NCI-H526 treated with DMSO at 0.1 percent for 48 hours (cell line): ENCODE measurements at places on chromosomes 4 and X.

DNA sequence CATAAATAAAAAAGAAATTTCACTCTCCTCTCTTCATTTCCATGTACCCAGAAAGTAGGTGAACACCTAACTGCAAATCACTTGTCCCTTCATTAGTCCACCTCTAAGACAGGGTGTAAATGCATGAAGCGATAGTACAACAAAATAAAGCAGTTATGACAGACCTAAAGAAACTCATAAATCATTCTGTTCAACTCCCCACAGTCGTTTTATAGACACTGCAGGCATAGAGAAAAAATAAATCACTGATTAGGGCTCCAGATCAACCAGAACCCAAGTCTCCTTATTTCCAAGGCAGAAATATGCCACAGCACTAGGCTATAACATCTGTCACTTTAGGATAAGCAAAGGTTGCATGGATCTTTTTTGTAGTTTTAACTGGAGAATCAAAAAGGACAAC lies 3.0 kb downstream of the RASGEF1B start:
- DNase-seq, result no peak

DNA sequence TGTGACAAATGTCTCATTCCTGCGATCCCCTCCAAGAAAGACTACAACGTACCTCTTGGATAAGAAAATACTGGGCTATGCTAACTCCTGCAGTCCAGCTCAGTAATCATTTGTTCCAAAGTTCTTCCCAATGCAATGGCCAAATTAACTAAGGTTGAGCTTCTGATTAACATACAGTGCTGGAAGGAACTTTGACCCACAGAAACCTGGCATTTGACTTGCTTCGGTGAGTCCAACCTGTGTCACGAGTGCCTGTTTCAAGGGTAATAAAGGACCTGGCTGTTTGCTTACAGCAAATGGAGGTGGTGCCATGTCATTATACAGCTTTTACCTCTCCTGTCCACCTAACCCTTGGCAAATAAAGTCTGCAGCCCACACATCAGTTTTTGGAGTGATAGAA lies 83.2 kb downstream of the RBM47 start:
- DNase-seq, result no peak

DNA sequence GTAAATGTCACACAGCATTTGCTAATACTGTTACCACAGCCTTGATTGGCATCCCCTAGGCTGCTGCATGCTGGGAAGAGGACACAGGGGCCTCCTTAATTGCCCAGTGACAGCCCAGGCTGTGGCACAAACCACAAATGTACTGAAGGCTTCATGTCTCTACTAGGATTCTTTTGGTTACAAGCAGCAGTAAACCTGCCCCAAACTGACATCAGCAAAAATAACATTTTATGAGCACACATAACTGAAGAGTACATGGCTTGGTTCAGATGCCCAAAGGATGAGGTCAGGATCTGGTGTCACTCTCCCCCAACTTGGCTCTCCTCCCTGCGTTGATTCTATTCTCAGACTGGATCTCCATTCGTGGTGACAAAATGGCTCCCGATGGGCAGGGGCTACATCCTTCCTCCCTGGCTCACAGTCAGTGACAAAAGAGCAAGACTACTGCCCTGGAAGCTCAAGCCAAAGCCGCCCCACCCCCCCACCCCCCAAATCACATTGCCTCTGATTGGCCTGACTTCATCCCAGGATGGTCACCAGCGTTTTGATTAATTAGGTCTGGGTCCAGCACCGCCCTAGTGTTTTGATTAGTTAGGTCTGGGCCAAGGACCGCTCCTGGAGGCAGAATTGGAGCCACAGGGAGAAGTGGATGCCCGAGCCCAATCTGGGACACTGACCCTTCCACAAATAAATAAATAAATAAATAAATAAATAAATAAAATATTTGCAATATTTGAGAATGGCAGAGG lies 180.5 kb upstream of the RBPJ start:
- DNase-seq, result no peak

- no peak for DNase-seq
Measured at GRCh38 chrX:30830326-30830943, 58.6 kb downstream of the TAB3 start.

- DNase-seq, result no peak
Measured at GRCh38 chr4:32475710-32476109, 1755.5 kb downstream of the PCDH7 start.

DNA sequence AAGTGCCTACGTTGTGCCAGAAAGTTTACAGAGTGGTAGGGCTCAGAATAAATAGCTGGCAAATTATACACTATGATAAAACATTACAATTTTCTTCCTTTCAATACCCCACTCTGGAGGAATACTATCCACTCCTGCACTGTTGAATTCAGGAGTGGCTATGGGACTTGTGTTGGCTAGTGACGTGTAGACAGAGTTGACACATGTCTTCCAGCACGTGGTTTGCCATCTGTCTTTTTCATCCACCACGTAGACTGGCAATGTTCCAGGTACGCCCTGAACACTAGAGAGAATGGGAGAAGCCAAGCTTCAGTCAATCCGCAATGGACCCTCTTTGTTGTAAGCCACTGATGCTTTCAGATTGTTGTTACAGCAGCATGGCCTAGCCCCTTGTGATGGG lies 168.8 kb upstream of the RBPJ start:
- DNase-seq, result no peak

GRCh38 chrX:136541294-136541693 lies 9.3 kb downstream of the VGLL1 start:
- DNase-seq, result no peak

DNA sequence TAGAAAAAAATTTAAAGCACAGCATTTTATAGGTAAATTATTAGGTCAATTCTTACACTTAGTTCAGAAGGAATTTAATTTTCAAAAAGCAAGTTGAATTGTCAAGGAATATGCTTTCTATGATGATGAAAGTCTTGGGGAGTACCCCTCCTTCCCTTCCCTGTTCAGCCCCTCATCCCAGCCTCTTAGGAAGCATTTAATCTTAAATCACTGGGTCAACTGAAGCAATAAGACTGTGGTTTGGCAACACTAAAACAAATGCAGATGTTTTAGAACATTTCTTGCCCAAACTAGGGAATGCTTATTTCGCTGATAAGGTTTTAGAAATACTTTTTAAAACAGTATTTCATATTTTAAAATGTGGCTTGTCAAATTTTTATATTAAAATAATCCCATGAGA lies 19.1 kb upstream of the ARSJ start:
- no peak for DNase-seq

- no peak for DNase-seq
Measured at GRCh38 chrX:86103061-86103460, 45.2 kb upstream of the DACH2 start.

GRCh38 chr4:91990726-91991125 lies 313.0 kb upstream of the GRID2 start:
- no peak for DNase-seq

- no peak for DNase-seq
Measured at GRCh38 chrX:30217465-30217864, 2.1 kb downstream of the MAGEB2 start.

- DNase-seq, result no peak
Measured at GRCh38 chr4:68250151-68250930, 4.8 kb upstream of the TMPRSS11B start.

- DNase-seq, result no peak
Measured at GRCh38 chrX:7218321-7219152, 70.6 kb upstream of the PUDP start.

DNA sequence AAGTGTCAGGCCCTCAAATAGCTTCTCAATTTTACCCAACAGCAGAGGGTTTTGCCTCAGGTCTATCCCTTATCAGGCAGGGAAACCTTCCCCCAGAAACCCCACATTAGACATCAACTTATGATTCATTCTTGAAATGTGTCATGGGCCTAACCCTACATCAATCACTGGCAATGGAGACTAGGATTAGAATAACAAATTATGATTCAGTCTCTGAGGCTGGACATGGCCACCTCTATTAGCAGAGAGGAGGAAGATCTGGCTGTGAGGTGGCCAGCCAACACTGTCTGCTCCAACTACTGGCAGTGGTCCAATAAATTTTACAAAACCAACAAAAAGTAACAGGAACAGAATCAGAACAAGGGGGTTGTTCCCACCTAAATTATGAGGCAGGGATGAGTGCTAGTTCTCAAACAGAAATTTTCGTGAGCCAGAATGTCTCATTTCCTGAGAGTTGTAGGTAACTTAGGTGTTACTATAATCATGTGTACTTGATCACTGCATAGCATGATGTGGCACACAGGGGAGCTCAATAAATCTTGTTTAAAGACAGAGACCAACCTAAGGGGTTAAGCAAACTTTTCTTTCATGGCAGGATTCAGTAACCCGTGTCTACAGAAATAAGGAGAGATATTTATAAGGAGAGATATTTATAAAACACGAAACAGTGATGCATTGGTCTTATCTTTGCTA lies 126.8 kb downstream of the NFKB1 start:
- no peak for DNase-seq

- no peak for DNase-seq
Measured at GRCh38 chr4:1686440-1687036, 2.4 kb upstream of the FAM53A start.

DNA sequence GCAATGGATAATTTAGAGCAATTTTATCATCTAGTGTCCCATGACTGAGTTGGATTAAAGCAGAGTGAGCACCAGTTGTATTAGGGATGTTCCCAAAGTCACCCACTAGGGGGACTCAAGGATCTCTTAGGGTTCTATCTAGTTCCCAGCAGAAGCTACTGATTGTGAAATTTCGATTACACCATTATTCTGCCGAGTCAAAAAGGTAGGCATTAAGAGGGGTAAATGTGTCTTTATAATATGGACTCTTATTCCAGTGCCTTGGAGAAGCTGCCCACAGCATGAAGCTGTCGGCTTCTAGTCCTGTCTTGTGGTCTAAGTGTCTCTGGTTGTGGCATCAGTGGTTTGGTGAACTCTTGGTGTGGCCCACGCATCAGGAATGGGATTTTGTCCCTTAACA lies 53.3 kb downstream of the RGS12 start:
- peak; percentile 27 for DNase-seq

DNA sequence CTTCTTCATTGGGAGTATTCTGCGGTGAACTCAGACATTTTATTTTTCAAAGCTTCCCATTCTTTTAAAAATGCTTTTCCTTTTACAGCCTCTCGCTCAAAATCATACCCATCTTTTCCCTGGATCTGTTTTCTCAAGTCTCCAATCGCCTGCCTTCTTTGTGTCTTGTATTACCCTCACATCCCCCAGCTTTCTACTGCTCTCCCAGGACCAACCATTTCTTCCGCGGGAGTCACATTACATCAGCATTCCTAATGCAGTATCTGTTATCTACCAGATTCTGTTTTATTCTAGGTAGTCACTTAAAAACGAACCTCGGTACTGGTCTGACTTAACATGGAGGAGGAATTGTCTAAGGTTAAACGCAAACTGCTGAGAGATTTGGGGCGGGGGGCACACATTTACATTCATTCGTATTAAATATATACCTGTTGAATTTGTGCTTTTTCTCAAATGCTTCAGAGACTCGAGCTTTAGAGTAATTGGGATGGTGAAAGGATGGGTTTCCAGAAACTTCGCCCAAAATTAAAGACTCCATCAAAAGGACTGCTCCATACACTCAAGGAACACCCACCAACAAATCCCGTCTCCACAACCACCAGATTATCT lies 493 bp upstream of the UCHL1 start:
- peak; percentile 56 for DNase-seq

DNA sequence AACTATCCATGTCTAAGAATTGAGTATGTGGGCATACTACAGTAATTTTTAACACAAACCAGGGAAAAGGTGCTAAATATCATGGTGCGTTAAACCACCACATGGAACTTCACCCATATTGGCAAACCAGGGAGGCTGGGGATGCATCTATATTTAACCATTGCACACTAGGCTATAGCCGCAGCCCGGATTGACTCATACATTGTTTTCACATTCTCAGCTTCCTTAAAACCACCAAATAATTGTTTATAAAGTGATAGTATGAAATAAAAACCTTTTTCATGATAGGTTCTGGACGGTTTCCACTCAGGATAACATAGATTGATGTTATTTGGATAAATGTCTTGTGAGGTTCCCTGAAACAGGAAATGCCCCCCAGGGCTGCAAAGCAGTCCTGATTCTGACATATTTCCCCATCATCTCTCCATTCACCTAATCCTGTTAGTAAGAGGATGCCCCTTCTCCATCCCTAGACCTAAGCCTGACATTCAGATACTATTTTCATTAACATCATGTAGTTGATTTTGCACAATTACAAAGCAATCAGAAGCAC lies 7.9 kb downstream of the COL25A1 start:
- DNase-seq, result no peak

DNA sequence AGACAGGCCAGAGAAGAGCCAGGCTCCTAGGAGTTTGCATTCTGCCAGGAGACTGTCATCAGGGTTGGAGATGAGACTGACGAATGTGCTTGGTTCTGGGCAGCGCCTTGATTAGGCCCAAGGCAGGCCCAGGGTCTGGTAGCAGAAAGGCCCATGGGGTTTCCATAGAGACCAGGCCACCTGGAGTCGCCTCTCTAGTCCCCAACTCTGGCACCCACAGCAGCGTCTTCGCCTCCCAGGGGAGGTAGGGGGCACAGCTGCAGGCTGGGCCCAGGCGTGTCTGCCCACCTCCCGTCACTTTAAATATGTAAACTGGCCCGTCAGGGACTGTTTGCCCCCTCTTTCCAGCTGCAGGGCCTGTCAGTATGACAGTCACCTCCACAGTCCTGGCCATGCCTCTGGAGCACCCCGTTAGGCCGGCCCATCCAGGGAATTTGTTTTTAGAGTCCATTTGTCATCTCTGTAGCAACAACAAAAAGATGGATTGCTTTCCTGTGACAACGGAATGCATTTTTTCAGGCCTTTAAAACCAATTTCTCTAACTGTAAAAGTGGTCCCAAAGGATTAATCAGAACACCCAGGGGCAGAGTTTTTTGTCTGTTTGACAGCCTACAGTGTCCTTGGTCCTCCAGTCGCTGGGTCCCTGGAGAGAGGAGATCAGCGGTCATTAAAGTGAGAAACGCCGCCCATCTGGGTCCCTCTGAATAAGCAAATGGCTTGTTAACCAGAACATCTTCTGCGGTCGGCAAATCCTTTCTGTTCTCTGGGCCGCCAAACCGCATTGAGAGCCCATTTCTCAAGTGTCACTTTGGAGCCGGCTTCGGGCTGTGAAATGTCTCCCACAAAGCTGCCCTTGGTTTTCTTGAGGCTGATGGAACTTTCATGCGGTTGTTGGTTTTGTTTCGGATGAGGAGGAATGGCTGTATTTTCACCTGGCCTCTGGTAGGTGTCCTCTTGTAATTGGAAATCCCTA lies 153.0 kb upstream of the PSAPL1 start:
- no peak for DNase-seq

DNA sequence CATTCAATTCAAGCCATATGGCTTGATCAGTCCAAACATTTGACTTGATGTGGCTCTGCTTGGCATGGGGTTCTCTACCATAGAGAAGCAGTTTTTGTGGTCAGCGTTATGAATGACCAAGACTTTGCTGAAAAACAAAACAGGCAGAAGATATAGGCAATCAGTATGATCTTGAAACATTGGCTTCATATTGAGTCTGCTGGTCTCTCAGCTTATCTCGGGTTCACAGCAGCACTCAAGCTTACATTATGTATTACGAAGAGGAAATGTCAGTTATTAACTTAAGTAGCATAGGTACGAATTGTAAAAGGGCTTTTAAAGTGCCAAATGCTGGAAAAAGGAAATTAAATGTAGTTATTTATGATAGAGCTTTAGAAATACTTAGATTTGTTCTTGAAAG lies 99.0 kb downstream of the AFF2 start:
- DNase-seq, result no peak

GRCh38 chrX:15343075-15343476 lies 7.8 kb upstream of the PIGA start:
- DNase-seq, result no peak

GRCh38 chr4:53174823-53175222 lies 191.0 kb downstream of the SCFD2 start:
- no peak for DNase-seq

- no peak for DNase-seq
Measured at GRCh38 chr4:15779809-15780208, 1.7 kb downstream of the CD38 start.
